ENCODE measurements at places on chromosomes 5 and 9.

DNA sequence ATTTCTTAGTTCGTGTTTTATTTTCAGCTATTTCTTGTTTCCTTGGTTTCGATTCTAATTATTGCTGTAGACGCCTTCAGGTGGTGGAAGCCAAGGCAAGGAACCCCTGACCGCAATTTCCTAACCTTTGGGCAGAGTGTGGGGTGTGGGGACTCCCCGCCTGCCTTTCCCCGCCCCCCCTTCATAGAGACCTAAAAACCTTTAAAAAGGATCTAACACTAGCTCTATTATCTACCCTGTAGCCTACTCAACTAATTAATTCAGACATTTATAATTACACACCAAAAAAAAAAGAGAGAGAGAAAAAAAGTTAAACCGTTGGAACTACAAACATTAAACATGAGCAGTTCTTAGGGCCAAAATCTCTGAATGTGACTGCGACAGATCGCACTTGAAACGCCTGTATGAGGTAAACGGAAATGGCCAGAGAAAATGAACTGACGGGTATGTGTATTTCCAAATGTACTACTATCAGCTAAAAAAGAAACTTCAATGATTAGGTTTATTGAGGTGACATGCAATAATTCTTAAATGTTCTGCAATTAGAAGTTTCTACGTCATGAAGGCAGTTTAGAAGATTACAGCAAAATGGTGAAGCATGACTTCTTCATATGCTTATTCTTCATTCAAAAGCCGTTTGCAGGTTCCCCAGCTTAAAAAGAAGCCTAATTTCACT lies 19.0 kb upstream of the FER start:
- no peak for DNase-seq

DNA sequence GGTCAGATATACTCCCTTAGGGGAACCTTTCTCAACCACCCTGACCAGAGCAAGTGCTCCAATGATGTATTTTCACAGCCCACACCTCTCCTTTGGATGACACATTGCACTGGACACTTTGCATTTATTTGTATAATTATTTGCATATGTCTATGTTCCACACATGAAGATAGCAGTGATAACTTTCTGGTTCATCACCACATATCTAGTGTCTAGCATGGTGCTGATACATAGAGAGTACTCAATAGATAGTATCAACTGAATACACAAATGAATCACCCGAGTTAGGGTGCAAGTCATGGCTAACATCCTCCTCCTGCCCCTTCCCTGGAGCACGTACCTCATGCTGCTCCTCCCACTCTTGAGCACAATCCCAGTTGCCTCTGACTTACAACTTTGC lies 617.6 kb downstream of the EBF1 start:
- no peak for DNase-seq

DNA sequence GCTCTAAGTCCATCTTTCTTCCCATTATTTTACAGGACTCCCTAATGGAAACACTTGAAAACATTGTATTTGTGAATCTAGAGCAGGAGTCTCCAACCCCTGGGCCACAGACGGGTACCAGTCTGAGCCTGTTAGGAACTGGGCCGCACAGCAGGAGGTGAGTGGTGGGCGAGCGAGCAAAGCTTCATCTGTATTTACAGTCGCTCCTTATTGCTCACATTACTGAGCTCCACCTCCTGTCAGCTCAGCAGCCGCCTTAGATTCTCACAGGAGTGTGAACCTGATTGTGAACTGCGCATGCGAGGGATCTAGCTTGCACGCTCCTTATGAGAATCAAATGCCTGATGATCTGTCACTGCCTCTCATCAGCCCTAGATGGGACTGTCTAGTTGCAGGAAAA lies 111.0 kb downstream of the MED27 start:
- no peak for DNase-seq

GRCh38 chr5:73126381-73126780 lies 6.0 kb downstream of the TMEM171 start:
- DNase-seq = no peak

- no peak for DNase-seq
Observed at GRCh38 chr5:124705577-124705976, 40.9 kb downstream of the ZNF608 start.

- DNase-seq = no peak
Observed at GRCh38 chr5:141508798-141509611, 20.1 kb downstream of the PCDHGC5 start.

- DNase-seq = no peak
Observed at GRCh38 chr5:92599217-92599810, 981.7 kb downstream of the NR2F1-AS1 start.

- no peak for DNase-seq
Observed at GRCh38 chr9:98667005-98667640, 41.6 kb downstream of the GABBR2 start.

DNA sequence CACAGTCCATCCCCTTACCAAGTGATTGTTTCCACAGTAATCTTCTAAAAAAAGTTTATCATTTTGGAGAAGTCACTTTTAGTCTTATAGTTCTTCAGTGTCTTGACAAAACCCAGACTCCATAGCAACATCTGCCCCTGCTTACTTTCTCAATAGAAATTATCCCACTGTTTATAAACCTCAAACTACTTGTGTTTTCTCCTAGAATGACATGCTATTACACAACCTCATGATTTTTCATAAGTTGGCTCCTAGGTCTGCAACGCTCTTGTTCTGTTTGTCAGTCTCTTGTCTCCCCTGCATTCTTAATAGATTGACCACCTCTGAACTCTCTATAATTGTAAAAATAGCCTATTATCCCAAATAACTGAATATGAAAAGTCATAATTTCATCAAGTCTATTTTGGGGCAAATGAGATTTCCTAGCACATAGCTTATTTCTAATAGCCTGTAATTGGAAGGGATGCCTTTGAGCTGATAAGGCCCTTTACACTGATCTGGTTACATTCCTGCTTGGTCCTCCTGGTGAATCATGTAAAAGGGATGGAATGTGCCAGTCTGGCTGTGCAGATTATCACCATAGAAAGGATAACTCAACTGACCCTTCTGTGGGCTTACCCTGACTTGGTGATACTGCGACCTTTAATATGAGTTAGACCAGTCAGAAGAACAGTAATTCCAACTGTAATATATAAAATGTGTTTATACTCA lies 69.6 kb downstream of the CHSY3 start:
- no peak for DNase-seq

DNA sequence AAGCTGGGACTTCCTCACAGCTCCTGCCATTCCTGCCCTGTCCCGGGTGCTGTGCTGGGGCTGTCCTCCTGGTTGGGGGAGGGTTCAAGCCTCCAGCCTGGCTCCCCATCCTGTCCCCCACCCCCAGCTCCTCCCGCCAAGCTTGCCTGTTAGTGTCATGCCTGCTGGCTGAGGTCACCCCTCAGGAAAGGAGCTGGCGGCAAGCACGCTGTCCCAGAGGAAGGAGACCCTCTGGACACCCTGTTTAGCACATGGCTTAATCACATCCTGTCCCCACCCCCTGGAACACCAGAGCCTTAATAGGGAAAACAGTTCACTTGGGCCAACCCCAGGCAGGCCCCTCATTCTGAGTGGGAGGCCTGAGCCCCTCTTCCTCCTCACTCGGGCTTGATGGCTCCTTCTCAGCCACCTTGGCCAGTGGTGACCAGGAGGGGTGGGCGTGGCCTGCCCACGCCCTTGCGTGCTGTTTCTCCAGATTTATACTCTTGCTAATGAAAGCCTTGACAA lies 9.2 kb upstream of the PHYHD1 start:
- no peak for DNase-seq

GRCh38 chr9:23672151-23672550 lies 153.9 kb downstream of the ELAVL2 start:
- DNase-seq = no peak

GRCh38 chr9:24776226-24776625 lies 230.5 kb upstream of the IZUMO3 start:
- no peak for DNase-seq

GRCh38 chr9:79573412-79573923 lies 1.7 kb downstream of the TLE4 start:
- DNase-seq = no peak

GRCh38 chr9:15433661-15434060 lies 11.0 kb downstream of the SNAPC3 start:
- DNase-seq = no peak

DNA sequence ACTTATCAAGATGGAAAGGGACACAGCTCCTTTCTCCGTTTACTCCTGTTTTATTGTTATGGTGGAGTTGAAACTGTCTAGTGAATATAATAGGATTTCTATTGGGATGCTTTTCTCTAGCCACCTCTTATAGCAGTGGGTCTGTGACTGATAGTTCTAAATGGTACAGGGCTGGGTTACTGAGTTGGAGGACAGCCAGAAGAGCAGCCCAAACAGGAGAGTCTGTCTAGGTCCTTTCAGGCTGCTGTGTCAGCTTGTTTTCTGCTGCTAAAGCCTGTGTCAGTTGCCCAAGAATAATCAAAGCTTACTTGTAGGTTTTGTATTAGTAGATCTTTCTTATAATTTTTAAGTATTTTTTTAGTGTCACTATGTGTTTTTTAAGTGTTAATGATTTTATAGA lies 356.0 kb upstream of the SEMA6A start:
- DNase-seq = no peak

GRCh38 chr5:82421119-82421518 lies 143.0 kb upstream of the RPS23 start:
- no peak for DNase-seq

DNA sequence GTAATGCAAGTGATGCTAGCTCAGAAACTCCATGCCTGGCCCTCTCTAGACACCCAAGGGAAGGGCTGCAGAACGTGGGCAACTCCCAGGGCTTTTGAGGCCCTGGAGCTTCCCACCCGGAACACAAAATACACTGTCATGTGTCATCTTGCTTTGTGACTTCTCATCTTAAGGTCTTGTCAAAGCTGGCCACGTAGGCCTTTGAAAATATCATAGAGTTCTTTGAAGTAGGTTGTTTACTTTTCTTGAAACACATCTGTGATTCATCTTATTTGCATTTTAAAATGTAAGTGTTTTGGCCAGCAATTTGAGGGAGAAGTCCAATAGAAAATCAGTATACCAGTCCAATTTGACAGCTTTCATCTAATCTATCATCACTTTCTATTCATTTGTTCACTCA lies 40.2 kb upstream of the PALM2AKAP2 start:
- DNase-seq = no peak

DNA sequence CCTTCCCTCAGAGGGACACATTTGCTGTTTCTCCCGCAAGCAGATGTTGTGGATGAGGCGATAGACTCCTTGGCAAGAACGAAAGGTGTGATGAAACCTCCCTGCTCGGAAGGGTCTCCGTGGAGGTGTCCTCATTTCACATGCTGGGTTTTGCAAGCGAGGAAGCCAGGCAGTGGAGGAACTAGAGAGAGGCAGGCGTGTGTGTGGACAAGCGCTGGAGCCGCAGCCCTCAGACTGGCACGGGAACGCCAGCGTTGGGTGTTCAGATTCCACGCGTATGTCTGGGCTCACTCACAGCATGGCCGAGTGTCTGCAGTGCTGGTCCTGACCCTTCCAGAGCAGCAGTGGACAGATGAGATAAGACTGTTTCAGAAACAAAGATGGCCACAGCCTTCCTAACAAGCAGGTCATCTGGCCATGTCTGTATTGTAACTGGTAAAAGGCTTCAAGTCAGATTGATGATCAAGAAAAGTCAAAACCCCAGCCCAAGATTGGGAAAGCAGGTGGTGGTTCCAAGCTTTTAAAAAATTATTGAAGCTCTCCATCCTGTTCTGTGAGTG lies 35.0 kb upstream of the NCS1 start:
- DNase-seq = no peak

- no peak for DNase-seq
Observed at GRCh38 chr5:40410964-40411635, 268.6 kb upstream of the PTGER4 start.

DNA sequence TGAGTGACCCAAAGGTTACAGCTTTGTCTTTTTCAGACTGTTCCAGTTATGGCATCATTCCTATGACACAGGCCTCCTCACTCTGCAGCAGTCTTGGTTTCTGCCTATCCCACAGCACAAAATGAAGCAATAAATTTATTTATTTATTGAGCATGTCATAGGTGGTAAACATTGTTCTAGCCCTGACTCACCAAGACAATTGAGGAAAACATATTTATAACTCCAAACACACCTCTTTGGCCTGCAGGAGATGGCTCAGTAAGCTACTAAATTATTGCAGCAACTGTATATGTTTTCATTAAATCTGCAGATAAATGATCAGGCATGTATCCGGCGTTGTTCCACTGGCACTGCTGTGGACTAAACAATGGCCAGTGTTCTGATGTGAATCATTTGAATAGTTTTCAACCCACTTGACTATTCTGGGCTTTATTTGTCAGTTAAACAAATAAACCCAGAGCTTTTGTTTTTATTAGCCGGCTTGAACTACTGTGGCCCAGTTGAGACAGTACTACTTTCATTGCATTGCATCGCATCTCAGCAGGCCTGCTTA lies 83.2 kb downstream of the FOXD1 start:
- no peak for DNase-seq

DNA sequence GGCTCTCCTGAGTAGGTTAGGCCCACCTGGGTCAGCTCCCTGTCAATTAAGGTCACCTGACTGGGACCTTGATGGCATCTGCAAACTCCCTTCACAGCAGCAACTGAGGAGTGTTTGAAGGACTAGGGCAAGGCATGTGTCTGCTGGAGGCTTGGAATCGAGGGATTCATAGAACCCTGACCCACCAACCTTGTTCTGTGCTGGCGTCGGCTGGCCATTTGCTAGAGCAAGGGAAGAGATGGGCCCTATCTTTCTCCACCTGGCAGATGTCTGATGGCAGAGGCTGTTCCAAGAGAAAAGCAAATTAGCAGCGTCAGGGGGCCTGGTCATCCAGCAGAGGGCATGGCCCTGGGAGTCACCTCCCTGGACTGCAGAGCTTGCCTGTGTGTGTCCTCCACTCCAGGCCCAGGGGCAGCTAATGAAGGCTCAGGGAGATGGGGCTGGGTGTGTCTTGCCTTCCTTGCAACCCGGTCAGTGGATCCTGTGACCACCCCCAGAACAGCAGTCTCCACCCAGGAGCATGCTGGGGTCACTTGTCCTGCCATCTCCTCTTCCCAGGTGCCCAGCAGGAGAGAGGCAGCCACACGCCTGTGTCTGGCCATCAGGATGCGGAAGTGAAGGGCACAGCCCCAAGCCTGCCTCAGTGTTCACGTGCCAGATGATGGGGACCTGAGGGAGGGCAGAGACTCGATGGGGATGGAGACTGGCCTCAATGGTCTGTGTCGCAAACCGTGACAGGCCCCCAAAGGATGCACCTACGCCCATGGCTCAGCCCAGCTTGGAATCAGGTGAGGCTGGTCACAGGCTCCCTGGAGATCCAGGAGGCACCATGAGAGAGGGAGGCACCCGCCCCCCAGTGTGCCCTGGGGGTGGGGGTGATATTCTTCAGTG lies 53.9 kb downstream of the BARX1 start:
- no peak for DNase-seq

DNA sequence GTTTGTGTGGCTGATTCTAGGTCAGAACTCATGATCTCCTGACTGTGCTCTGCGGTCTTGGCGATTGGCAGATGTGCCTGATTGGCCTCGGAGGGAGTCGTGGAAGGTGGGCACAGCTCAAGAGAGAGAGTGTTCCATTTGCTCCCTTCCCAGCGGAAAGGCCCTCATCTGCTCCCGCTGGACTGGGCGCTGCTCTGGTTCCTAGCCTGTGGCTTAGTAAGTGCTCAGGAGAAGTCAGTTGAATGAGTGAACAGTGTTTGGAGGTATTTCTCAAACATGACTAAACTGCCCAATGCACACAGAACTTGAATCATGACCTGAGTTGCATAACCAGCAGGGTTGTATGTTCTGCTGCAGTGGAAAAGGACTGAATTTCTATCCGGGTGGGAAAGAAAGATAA lies 120.2 kb upstream of the PITX1 start:
- DNase-seq = no peak

- no peak for DNase-seq
Observed at GRCh38 chr9:68897577-68898145, 116.3 kb downstream of the PRKACG start.
